Stimulated activated CD4-positive, alpha-beta T cell treated with anti-CD3 and anti-CD28 coated beads, Interleukin-2, amount 100 ng/mL, for 24 hours (primary cell): ENCODE measurements at places on chromosomes 12 and 14.
A peak's percentile ranks its signal among the peaks of the same experiment; 100 is the strongest.

GRCh38 chr14:100341301-100342031 lies 18.3 kb downstream of the SLC25A47 start:
- no peak for DNase-seq

- no peak for DNase-seq
Measured at GRCh38 chr12:118625050-118625675, 248.8 kb downstream of the SUDS3 start.

GRCh38 chr14:35304812-35305462 lies 12.8 kb downstream of the PSMA6 start:
- DNase-seq = no peak

GRCh38 chr14:47846008-47846407 lies 170.6 kb upstream of the MDGA2 start:
- DNase-seq = no peak

DNA sequence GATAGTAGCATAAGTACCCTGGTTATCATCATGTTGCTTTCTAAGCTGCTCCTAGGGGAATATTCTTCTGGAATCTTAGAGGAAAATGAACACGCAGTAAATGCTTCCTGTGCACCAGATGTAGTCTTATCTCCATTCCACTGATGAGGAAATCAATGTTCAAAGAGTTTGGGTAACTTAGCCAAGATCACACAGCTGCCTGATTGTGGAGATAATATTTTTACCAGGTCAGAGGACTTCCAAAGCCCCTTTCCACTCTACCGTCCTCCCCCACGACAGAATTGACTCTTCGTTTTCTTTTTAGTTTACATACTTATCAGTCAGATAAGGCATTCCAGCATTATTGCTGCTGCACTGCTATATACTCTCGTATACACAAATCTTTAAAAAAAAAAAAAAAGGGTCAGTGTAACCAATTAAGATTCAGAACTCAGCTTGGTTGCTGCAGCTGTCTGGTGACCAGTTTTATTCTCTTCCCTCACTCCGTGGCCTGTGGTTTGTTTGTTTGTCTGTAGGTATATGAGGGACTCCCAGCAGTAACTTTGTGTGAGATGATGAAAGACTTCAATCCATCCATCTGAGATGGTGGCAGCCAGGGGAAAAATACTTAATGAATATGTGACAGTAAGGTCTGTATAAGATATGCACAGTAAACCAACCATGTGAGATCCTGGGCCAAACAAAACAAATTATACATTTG lies 110.5 kb downstream of the TGFB3 start:
- no peak for DNase-seq

DNA sequence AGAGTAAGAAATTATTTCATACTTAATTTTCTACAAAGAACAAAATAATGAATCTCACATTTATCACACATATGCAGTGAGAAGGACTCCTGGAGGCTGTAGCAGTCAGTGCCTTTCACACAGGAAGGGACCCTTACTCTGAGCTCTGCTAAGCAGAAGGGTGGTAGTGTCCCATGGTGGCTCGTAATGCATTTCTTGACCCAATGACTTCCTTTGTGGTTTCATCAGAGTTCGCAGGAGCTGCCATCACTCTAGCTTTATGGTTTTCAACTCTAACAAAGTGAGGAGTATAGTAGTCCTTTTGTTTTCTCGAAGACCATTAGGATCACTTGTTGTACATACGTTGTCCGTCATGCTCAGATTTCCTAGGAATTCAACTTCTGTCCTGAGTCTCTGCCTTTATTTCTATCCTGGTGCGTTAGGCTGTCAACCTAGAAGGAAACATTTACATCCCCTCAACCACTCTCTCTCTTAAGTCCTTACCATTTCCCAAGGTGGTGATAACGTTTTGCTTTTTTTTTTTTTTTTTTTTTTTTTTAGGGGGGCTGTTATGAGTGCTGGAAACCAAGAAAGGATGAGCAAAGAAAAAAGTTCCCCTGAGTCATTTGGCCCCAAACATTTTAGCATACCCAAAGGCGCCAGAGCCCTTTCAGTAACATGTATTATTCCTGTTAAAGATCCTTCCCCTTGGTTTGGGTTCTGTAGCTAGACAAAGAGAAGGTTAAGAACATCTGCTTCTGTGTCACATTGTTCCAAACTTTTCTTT lies 37.2 kb downstream of the GABARAPL1 start:
- DNase-seq = no peak

DNA sequence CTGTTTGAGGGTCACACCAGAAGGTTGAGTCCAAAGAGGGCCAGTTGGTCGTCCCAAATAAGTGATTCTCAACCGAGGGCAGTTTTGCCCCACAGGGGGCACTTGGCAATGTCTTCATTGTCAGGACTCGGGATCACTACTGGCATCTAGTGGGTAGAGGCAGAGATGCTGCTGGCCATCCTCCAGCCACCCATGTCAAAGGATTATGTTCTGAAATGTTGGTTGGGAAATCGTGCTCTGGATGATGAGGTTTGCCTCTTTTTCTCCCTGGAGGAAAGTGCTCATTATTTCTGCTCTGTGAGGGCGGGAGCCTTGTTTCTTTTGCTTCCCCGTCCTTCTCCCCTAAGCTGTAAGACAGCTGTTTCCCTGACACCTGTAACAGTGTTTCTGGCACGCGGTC lies 3.6 kb downstream of the ZNF839 start:
- DNase-seq = peak; percentile 26

- DNase-seq = no peak
Measured at GRCh38 chr12:2679068-2679815, 115.5 kb upstream of the FKBP4 start.

- DNase-seq = no peak
Measured at GRCh38 chr12:76639646-76640045, 80.1 kb upstream of the OSBPL8 start.

DNA sequence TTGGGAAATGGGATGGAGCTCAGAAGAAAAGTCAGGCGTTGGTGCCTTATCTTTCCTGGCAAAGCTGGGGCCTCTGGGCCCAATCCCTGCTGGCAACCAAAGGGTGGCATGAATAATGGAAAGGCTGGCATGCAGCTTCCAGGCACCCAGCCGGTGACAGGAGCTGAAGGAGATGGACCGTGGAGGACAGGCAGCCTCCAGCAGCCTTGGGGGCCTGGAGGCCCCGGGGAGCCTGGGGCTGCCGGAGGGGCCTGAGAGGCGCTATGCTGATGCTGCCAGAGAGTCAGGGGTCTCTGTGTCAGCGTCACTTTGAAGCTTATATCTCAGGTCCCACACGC lies 38.2 kb upstream of the EML1 start:
- DNase-seq = no peak

GRCh38 chr12:31722580-31722979 lies 6.2 kb downstream of the AMN1 start:
- DNase-seq = no peak

DNA sequence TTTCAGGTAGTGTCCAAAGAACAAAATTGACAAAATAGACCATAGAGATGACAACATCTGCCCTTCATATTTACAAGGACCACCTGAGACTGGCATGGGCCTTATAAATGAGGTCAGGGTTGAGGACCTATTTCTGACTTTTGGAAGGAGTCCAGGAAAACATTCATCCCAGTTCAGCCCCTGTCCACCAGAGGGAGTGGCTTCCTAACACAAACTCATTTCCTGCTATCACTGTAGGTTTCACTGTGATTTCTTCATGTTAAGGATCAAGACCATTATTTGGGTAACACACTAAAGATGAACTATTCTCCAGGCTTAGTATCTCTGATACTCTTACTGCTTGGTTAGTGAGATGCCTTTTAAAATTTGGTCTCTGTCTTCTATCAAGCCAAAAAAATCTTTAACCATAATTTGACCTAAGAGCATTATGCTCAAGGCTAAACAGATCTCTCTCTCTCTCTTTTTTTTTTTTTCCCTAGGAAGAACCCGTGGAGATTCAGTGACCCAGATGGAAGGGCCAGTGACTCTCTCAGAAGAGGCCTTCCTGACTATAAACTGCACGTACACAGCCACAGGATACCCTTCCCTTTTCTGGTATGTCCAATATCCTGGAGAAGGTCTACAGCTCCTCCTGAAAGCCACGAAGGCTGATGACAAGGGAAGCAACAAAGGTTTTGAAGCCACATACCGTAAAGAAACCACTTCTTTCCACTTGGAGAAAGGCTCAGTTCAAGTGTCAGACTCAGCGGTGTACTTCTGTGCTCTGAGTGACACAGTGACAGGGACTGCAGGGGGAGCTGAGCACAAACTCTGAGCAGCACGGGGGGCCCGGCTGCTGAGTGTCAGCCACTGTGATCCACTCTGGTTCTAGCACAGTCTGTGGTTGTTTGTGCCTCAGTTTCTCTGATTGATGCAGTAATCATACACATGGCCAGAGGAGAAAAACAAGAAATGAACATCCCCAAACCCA lies 267.6 kb upstream of the OR4E1 start:
- DNase-seq = peak; percentile 27

- no peak for DNase-seq
Measured at GRCh38 chr14:91358654-91359220, 58.9 kb downstream of the CCDC88C start.

DNA sequence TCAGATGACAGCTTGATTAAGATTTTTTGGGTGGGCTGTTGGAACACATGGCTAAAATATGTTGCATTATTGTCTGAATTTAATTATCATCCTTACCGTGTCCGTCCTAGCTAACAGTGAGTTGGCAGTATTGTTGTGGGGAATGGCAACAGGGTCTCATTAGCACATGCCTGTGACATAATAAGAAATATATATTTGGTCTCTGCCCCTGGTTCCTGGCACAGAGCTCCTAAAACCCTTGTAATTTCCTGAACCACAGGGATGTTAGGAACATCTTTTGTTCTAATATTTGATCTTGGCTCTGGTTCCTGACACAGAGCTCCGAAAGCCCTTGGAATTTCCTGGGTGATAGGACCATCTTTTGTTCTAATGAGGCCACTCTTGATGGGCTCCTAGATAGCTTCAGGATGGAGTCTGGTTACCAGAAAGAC lies 76.0 kb downstream of the SYNE2 start:
- no peak for DNase-seq

DNA sequence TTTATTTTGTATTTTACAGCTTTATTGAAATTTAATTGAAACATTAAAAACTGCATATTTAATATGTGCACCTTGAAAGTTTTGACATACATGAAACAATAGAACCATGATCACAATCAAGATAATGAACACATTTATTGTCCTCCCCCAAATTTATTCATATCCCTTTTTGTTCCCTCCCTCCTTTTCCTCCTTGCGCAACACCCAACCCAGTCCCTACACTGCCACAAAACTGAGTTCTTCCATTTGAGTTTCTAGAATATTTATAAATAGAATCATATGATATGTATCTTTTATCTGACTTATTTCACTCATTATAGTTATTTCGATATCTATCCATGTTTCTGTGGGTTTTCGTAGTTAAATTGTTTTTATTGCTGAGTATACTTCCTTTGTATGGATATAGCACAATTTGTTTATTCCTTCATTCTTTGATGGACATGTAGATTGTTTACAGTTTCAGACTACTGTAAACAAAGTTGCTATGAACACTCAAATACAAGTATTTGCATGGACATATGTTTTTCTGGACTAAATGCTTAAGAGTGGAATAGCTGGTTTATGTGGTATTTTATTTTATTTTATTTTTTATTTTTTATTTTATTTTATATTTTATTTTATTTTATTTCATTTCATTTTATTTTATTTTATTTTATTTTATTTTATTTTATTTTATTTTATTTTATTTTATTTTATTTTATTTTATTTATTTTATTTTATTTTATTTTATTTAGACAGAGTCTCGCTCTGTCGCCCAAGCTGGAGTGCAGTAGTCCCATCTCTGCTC lies 359.1 kb downstream of the SLC6A15 start:
- no peak for DNase-seq

GRCh38 chr14:94008234-94008633 lies 11.1 kb downstream of the CCDC197 start:
- no peak for DNase-seq

GRCh38 chr12:102484428-102484958 lies 4.1 kb upstream of the IGF1 start:
- peak; percentile 60 for DNase-seq
